ENCODE measurements at places on chromosomes 7 and 10.

DNA sequence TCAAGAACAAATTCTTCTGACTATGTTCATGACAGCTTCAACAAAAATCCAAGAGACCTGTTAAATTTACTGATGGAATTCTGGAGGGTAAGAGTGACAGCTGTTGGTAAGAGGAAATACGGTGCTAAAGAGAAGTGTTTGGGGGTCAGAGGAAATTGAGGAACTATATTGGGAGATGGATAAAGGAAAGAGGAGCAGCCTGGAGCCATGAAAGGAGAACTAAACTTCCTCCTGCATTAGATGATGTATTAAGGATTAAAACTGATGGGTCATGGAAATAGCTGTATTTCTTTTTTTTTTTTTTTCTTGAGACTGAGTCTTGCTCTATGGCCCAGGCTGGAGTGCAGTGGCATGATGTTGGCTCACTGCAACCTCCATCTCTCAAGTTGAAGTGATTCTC lies 95.3 kb downstream of the HERPUD2 start:
- no peak for DNase-seq

DNA sequence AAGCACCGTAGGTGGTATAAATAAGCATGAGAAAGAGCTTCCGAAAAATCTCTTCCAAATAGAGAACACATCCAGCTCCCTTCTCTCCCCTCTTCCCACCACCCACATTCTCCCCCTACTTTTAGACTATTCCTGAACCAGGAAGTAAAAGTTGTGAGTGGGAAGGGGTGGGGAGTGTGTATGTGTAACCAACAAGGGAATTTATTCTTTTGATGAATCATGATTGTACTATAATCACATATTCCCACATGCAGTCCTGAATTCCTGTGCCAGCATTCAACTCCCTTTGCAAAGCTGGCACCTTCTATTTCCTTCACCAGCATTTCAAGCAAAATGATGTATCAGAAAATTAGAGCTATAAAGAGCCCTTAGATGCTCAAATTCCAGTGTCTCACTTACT lies 230.6 kb upstream of the CHRM2 start:
- DNase-seq = no peak

- DNase-seq = no peak
These were observed 638 bp downstream of the IQCE start for GRCh38 chr7:2559283-2559950.

- DNase-seq = no peak
These were observed 101.9 kb downstream of the TNS3 start for GRCh38 chr7:47479821-47480575.

DNA sequence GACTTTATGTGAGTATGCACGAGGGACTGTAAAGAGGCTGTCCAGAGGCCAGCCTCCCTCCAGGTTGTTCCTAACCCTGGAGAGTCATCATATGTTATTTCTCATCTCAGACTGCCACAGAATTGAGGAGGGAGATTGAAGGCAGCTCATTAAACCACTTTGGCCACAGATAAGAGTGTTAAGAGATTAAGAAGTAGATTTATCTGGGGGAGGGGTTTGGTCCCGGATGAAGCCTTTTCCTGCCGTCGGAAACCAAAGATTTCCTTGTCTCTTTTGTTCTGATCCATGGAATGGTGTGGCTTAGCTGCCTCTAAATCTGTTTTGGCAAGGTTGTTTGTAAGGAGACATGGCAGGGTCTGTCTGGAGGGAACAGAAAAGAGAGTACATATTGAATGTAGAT lies 338.8 kb downstream of the AUTS2 start:
- DNase-seq = no peak

Data from activated CD4-positive, alpha-beta T cell treated with anti-CD3 and anti-CD28 coated beads for 4 hours (primary cell).